ENCODE measurements at places on chromosomes 12 and 14.

- DNase-seq, result no peak
Measured at GRCh38 chr12:110281549-110282299, 677 bp downstream of the ATP2A2 start.

- DNase-seq, result no peak
Measured at GRCh38 chr12:128078301-128078971, 188.5 kb upstream of the TMEM132C start.

GRCh38 chr12:119772431-119772830 is 104.5 kb downstream of the PRKAB1 start:
- DNase-seq, result no peak

- no peak for DNase-seq
Measured at GRCh38 chr12:85179680-85180270, 100.2 kb upstream of the ALX1 start.

DNA sequence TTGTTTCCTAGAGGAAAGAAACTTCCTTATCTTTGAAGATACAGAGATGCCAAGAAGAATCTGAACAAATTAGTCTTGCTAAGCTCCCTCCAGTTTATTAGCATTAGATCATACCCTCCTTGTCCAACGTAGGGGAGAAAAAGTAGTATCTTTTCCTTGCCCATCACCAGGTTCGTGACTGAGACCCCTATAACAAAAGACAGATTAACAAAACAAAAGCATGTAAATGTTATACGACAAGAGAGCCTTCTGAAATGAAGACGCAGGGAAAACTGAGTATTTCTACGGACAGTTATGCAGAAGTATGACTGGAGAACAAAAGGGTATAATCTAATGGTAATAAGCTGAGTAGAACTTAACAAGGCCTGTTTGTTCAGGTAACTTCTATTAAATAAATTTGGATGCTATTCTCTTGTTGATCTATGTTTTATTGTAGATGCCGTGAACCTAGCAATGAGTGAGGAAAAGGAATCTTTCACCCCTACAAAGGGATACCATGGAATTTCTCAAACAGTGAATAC is 2.9 kb upstream of the CLEC7A start:
- no peak for DNase-seq

- DNase-seq, result no peak
Measured at GRCh38 chr12:30462249-30462648, 233.4 kb downstream of the IPO8 start.

GRCh38 chr12:27480016-27480415 is 33.5 kb downstream of the SMCO2 start:
- DNase-seq, result no peak

DNA sequence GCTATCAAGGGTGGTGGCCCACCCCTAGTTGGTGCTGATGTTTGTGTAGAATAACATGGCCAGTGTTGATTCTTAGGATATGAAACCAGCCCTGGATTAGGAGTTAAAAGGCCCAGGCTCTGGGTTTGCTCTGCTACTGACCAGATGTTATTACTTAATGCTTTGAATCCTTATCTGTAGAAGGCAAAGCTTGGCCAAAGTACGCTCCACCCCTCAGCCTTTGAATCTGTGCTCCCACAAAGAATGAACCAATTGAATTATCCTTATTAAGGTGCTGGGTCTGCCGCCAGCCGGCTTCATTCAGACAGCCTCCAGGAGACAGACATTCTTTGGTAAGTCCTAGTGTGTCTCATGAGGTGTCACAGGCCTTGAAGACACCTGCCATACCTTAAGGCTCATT is 41.8 kb downstream of the AKAP3 start:
- DNase-seq, result no peak

DNA sequence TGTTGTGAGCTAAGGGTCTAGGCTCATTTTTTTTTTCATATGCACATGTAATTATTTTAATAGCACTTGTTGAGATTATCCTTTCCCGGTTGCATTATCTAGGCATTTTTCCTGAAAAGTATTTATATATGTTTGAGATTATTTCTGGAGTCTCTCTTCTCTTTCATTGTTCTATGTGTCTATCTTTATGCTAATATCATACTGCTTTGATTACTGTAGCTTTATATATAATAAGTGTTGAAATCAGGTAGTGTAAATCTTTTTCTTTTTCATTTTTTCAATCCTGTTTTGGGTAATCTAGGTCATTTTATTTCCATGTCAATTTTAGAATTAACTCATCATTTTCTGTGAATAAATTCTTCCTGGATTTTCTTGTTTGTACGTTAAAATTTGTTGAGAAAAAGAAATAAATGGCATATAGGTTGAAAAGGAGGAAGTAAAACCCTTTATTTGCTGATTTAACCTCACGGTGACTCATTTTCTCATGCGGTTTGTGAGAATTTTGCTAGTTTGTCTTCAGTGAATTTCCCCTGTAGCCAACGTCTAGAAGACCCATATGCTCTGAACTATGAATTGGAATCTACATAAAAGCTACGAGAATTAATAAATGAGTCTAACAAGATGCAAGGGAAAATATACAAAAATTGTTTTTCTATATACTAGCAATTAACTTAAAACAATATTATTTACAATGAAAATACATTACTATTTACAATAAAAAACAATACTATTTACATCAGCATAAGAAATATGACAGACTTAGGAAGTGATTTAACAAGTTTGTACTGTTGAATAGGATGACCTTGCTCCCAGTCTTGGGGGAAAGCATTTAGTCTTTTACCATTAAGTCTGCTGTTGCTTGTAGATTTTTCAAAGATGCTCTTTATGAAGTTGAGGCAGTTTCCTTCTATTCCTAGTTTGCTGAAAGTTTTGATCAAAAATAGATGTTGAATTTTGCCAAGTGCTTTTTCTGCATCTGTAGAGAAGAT is 105.0 kb downstream of the SNAPC1 start:
- no peak for DNase-seq

- DNase-seq, result no peak
Measured at GRCh38 chr12:124691429-124691828, 124.0 kb upstream of the NCOR2 start.

DNA sequence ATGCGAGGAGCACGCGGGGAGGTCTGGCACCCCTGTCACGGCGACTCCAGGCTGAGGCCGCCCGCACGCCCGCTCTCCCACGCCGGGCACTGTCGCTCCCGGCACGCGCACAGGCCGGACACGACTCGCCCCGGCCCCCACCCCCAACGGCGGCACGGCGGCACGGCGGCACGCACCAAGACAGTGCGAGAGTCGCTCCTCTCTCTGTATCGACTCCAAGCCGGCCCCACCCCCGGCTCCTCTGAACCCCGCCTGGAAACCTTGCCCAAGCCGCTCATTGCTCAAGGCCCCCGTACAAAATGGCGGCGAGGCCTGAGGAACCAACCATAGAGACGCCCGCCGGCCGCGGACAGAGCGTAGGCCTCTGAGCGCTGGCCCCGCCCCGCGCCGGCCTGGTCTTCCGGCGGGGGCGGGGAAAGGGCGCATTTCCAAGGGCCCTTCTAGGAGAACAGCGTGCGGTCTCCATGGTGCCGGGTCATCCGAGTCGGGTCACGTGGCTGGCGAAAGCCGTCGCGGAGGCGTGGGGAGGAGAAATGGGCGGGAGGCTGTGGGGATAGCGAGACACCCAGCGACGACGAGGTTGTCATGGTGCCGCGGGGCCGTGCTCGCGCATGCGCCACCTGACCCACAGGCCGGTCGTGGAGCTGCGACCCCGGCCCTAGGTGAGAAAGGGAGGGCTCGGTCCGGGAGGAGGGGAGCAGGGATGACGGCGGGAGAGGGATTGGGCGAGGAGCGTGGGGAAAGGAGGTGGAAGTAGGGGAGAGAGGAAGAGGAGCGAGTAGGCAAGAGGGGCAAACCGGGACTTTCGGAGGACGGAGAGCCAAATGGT is at the start of gene CIPC:
CIPC (plus strand) TSS at position 559 of the 829 bp plus-strand sequence. CDS start 7,451 bp downstream, outside the sequence.
- DNase-seq, result peak; percentile 96

DNA sequence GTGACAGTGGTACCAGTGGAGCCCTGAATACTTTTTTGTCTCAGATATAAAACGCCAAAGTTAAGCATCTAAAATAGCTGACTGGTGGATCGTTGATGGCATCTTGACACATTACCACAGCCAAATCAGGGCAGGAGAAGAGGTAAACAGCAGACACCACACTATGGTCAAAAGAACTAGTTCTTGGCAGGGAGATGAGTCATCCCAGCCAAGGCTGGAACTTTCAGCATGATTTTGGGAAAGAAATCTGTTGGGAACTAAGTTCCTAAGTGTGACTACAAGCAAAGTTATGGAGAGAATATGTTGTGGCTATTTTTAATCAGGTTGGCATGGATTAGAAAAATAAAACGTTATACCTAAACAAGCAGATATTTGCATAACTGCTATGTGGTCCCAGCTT is 36.9 kb downstream of the LGR5 start:
- no peak for DNase-seq

DNA sequence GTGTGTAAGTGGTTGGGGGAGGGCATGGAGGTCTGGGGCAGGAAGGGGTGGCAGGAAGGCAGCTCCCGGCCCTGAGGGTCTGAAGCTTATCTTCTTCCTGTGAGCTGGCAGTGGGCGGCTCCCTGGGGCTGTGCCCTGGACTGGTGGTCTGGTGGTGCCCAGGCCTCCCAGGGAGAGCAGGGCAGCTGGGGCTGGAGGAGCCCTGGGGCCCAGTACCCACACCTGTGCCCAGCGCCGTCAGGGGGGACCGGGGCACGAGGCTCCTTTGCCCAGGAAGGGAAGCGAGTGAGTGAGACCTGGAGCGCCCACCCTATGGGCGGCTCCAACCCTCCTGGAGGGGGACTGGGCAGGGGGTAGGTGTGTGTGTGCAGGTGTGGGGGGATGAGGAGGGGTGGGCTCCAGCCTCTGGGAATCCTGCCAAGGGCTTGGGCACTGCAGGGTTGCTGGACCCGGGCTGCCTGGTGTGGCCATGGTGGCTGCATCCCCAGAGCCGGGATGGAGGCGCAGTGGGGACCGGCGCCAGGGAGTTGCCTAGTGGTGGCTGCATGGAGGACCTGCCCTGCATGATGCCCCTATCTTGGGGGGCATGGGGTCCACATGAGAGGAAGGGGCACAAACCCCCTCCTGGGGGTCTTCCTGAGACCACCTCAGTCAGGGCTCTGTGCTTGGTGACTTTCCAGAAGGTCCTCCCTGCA is 353.6 kb downstream of the TMEM121 start:
- DNase-seq, result no peak

DNA sequence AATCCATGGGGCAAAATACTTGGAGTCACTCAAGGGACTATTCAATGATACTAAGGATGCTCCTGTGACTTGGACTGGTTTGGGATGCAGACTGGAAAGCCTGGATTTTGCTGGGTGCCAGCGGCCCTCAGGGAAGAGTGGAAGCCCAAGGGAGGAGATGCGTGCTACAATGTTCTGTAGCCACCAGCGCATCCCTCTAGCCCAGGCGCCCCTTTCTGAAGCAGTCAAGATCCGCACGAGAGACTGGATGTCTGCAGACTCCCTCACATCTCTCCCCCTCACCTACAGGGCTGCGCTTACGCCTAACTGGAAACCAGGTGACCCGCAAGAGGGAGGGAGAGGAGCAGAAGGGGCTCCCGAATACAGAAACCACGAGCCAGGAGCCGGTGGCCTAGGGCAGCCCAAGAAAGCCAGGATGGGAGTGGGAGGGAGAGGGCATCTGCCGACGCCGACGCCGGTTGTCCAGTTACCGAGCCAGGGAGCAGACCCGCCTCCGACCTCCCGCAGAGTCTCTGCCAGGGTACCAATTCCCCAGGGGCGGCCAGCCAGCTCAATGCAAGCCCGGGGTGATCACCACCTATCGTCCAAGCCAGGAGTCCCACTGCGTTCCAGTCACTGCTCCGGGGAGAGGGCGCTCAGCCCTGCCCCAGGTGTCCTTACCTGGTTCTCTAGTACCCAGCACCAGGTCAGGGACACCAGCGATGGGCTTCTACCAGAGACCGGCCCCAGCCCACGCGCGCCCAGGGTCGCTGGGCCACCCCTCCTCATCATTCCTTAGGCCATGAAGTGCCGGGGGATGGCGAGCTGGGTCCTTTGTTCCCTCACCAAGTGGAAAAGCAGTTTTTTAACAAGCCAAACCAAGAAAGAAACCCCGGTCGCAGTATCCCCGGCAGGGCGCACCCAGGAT is 1.2 kb downstream of the NTN4 start:
- DNase-seq, result no peak

DNA sequence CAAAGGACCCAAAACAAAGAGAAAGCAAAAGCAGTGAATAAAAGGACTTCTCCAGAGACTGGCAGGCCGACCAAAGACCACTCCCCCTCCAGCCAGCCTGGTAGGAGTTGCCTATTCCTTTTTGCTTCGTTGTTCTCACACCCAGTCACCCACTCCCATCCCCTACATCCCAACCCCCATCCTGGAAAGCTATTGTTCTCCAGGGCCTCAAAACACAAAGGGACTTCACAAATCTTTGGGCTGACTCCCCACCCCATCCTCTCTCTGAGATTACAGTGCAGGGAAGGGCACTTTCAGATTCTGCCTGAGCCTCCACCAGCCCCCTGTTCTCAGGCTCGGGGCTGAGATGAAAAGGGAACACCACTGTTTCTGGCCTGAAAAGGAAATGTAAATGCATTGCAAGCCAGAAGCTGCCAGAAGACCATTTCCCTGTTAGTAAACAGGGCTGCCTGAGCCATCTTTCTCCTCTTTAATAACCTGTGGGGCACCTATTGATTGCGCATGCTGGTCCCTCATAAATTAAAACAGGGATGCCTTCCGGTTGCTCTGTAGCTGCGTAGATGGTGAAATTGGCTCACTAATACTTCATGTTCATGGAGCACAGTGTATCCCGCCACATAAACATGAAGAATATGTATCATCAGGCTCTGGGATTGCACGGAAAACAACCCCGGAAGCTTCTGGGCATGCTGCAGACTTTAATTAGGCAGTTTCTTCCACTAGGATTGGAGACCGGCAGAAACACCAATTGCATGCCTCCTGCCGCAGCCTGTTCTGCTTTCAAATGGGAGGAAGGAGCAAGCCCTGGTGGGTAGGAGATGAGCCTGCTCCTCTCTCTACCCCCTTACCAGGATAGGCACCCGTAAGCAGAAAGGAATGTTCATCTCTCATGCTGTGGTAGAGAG is 130.3 kb upstream of the FUT8 start:
- no peak for DNase-seq

DNA sequence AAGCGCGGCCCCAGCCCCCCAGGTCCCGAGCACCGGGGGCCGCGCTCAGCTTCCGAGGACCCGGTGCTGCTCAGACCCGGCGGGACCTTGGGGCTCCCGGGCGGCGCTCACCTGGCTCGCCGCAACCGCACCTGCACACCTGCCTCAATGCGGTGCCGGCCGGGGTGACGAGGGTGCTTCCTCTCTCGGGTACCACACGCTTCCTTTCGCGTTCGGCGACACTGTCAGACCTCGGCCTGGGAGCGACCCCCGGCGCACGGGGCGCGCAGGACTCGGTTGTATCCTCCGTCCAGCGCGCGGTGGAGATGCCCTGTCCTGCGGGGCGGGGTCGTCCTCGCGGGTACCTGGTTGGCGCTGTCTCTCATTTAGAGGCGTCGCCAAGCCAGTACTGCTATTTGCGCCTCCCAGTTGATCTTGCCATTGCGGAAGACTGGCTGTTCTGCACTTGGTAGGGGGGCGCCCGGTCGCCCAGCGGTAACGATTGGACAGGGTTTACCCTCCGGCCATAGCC is 718 bp downstream of the PACS2 start:
- no peak for DNase-seq

GRCh38 chr12:94184995-94185719 is 36.8 kb downstream of the PLXNC1 start:
- DNase-seq, result no peak

GRCh38 chr14:64772397-64772950 is 68.2 kb downstream of the PLEKHG3 start:
- DNase-seq, result no peak

GRCh38 chr12:104672501-104673265 is 215.9 kb downstream of the CHST11 start:
- no peak for DNase-seq

Measured in forelimb muscle (tissue), 1 donor.